Natural killer cell treated with Interleukin-12 subunit alpha and Interleukin-12 subunit beta and Interleukin-15 and Interleukin-18, amount 100 ng/mL, for 72 hours (primary cell): ENCODE measurements at places on chromosomes 7 and 10. TPM values are rescaled to one million over a fixed set of nuclear protein-coding genes. Genes with fewer than 3 reads are reported as not detected.

DNA sequence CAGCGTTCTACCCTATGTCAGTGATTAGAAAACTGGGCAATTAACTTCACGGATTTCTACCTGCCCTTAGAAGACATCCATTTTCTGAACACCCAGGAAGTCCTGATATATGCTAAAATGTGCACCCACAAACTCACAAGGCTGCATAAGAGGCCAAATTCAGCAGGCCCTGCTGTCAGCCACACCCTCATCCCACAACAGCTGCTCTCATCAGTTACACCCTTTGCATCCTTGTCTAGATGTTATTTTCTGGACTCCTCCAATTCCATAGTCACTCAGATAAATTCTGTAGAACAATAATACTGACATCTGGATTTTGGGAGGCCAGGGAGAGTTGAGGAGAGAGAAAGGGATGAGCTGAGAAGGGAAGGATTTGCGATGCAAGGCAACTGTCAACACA is 208.9 kb downstream of the TAX1BP1 start:
- no peak for DNase-seq

- no peak for DNase-seq
Measured at GRCh38 chr7:24304494-24305095, 20.6 kb downstream of the NPY start.

The SPAM1 gene
- not detected for total RNA-seq

The NODAL gene
- total RNA-seq: not detected

GRCh38 chr10:87603196-87603595 is 56.5 kb upstream of the PAPSS2 start:
- no peak for DNase-seq

GRCh38 chr10:131638880-131639278 is 261.9 kb upstream of the PPP2R2D start:
- DNase-seq: no peak

The MYO1G gene
- total RNA-seq: 518 TPM

GRCh38 chr10:79542626-79543025 is 17.6 kb downstream of the SFTPA2 start:
- no peak for DNase-seq

DNA sequence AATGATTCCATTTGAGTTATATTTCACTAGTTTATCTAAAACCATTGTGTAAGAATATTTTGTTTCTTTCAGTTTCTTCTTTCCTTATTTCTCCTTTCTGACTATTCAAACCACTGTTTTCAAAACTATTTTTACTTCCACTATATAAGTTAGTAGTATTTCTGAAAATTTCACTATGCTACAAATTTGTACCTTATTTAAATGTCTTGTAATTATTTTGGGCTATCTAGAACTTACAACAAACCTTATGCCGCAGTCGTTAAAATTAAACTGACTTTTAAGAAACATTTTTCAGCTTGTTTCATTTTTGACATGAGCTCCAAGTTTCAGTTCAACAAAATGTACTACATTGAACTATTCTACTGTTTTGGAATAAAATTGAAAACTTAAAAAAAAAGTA is 1.8 kb downstream of the TFEC start:
- DNase-seq: no peak

DNA sequence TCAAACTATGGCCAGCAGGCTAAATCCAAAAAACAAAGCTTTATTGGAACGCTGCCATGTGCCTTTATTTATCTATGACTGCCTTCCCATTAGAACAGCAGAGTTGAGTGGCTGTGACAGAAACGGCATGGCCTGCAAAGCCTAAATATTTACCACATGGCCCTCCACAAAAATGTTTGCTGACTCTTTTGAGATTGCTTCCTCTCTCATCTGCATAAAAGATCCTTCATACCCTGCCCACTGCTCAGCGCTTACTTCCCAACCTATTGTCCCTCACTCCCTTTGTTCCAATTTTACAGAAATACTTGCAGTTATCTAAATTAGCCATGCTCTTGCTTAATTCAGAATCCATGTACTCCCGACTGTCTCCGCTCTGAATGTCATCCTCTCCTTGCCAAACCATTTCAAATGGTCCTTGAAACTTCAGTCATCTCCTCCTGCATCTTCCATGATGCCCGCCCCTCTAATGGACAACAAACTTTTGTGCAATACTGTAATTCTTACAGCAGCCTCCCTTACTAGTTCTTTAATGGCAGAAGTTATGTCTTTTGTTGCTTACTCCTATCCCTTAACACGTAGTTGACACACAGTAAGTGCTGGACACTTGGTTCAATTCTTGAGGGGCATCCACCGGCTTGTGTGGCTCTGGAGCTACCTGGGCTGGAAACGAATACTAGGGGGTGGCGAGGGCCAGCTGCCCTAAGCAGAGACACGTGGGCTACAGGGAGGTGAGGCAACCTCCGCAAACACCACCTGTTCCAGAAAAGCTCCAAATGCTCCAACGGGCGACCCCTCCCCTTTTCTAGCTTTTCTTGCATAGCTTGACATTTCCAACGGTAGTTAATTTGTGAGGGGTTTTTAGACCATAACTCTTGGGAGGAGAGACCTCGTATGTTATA is 832 bp downstream of the XRCC2 start:
- no peak for DNase-seq

GRCh38 chr10:48671914-48672595 is 12.6 kb upstream of the WDFY4 start:
- no peak for DNase-seq

GRCh38 chr10:112981553-112981952 is 31.5 kb downstream of the TCF7L2 start:
- DNase-seq: peak; percentile 79

GRCh38 chr10:79488870-79489269 is 23.5 kb upstream of the EIF5AL1 start:
- no peak for DNase-seq

The SEMA4G gene
- total RNA-seq: 0.19 TPM

DNA sequence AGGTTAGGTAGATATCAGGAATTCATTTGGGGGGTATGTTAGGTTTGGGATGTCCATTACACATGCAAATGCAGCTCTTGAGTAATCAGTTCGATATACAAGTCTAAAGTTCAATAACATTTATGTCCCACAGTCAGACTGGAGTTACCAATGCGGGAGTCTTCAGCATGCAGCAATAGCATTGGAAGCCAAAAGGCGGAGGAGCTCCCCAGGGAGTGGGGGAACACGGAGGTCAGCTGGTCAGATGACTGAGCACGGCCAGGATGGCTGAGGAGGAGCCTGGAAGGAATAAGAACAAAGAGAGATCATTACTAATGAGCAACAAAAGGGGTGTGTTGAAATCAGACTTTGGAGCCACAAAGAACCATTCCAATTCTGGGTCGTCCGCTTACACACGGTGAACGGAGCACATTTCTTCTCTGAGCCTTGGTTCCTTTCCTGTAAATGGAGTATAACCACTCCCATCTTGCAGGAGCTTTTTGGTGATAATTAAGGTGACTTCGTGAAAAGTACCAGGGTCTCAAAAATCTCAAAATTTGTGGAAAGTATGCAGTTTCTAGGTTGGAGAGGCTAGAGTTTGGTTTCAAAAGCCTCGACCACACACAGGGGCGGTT is 478 bp upstream of the ZNF22 start:
- DNase-seq: no peak

The LIPK gene
- not detected for total RNA-seq

GRCh38 chr7:19692111-19692828 is 16.6 kb downstream of the POLR1F start:
- no peak for DNase-seq

- DNase-seq: no peak
Measured at GRCh38 chr7:117780832-117781231, 92.4 kb downstream of the CTTNBP2 start.

DNA sequence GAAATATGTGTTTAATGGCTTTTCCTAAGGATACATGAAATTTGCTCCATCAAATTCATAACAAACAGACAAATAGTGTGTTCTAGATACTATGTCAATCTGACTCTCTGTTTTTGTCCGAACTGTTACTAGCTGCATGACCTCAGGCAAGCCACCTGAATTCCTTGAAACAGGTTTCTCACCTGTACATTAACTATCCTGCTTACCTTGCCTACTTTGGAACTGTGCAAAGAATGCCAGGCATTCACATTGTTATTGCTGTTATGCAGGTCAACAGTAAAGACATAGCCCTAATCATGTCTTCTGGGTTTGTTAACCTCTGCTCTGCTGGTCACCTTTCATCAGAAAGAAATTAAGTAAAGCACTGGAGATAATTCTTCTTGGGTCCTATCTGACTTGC is 1283.9 kb upstream of the CELF2 start:
- no peak for DNase-seq

GRCh38 chr7:29123626-29124190 is 22.6 kb downstream of the CPVL start:
- DNase-seq: no peak

DNA sequence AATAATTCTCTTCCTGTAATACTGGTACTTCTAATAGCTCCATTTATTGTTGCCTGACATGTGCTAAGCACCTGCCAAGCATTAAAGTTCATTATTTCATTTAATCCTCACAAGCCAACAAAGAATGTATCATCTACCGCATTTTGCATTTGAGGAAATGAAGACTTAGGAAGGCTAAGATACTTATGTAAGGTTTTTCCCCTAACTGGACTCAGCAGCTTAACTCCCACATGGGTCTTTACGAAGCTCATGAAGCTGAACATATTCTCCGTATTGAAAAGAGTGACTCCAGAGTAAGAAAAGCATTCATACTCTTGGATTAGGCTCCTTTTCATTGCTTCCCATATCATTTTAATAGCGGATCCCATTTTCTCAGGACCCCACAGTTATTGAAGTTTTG is 155.7 kb upstream of the TMEM72 start:
- DNase-seq: no peak

DNA sequence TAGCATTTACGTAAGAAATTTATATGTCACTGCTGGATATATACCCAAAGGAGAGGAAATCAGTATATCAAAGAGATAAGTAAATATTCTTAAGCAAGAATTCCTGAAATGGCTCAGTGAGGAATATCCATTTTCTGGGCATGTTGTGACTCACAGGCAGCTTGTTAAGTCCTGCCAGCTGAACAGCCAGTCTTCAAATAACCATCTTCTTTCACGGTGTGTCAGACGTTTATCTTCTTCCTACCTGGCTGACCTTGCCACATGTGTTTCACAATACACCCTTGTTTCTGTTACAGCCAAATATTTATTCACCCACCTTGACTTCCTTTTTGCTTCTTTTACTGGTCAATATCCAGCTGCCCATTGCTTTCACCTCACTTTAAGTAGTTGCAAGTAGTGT is 648.1 kb downstream of the ANKRD7 start:
- DNase-seq: no peak

The UBE2D4 gene
- total RNA-seq: 10.8 TPM

The CUZD1 gene
- 1.1 TPM for total RNA-seq

The BTBD16 gene
- total RNA-seq: not detected

The EBF3 gene
- total RNA-seq: not detected

GRCh38 chr10:91907914-91908336 is 1.4 kb downstream of the FGFBP3 start:
- DNase-seq: no peak

DNA sequence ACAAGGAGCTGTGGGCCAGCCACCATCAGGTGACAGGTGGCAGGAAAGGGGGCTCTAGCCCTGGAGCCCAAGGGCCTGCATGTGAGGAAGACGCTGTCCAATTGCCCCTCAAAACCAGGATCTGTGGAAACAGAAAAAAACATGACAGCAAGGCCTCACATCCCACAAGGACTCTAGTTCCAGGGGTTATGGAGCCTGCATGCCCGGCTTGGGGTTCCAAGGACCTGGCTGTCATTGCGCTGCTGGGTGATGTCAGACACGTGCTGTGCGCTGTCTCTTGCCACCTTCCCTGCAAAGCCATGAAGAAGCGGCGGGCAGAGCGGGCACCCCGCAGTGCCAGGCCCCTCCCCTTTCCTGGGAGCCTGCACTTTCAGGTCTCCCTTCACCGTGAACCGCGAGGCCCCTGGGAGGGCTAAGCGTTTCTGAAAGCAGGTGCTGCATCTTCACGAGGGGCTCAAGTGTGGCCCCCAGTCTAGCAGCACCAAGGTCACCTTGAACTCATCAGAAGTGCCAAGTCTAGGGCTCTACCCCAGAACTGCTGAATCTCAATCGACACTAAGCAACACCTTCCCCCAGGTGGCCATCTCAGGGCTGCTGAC is 15.1 kb upstream of the CRYGN start:
- DNase-seq: no peak

DNA sequence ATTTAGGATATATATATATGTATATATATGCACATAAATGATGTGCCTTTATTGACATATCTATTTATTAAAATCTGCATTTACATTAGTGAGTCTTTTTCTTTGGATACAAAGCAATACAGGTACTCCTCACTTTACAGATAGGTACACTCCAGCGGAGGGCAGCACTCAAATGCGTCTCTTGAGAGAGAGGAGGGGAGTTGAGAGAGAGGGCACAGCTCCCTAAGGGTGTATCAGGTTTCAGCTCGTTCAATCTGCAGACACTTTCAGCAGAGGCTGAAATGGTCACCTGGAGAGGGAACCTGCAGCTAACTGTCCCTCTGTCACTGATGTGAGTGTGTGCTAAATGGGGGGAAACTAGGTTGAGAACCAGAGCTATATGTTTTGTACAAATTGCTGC is 21.5 kb downstream of the C10orf53 start:
- DNase-seq: no peak

The PNLIPRP2 gene
- not detected for total RNA-seq

The GDF10 gene
- not detected for total RNA-seq

GRCh38 chr10:132368881-132369635 is 27.9 kb upstream of the PWWP2B start:
- DNase-seq: peak; percentile 22
